ENCODE measurements at places on chromosomes 3 and 15.

GRCh38 chr3:71652781-71653413 lies 69.4 kb upstream of the FOXP1 start:
- DNase-seq: no peak

DNA sequence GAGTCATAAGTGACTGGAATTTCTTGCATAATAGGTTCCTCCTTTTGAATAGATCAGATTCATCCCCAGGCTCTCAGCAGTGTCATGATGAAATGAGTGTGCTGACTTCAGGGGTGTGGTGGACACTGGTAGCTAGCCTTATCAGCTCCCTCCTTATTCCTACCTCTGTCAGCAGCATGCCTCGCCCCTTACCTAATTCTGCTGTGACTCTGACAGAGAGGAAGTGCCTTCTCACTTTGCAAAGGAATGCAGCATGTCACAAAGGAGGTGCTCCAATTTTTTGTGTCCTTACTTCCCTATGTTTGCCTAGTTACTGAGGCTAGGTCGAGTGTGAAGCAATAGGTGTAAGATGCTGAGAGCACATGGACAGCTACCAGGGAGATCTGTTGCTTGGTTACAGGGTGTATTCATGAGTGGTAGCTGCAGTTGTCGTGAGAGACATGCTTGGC lies 90.6 kb downstream of the TNFAIP8L3 start:
- no peak for DNase-seq

- DNase-seq: no peak
These were observed at the start of gene DNAJB8 for GRCh38 chr3:128466840-128467541. Gene DNAJB8 (minus strand): TSS chr3:128466890. CDS start chr3:128463245, 3,645 bp downstream.

- DNase-seq: no peak
These were observed 67.1 kb downstream of the FEM1B start for GRCh38 chr15:68344600-68344999.

- no peak for DNase-seq
These were observed 314.2 kb downstream of the CLSTN2 start for GRCh38 chr3:140249188-140249587.

DNA sequence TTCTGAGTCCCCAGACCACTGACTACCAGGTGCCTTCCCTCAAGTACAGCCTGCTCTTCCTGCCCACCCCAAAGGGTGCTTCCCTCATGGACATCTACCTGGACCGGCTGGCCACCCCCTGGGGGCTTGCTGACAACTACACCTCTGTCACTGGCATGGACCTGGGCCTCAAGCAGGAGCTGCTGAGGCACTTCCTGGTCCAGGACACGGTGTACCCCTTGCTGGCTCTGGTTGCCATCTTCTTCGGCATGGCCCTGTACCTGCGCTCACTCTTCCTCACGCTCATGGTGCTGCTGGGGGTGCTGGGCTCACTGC lies 9.3 kb downstream of the DISP2 start:
- no peak for DNase-seq

DNA sequence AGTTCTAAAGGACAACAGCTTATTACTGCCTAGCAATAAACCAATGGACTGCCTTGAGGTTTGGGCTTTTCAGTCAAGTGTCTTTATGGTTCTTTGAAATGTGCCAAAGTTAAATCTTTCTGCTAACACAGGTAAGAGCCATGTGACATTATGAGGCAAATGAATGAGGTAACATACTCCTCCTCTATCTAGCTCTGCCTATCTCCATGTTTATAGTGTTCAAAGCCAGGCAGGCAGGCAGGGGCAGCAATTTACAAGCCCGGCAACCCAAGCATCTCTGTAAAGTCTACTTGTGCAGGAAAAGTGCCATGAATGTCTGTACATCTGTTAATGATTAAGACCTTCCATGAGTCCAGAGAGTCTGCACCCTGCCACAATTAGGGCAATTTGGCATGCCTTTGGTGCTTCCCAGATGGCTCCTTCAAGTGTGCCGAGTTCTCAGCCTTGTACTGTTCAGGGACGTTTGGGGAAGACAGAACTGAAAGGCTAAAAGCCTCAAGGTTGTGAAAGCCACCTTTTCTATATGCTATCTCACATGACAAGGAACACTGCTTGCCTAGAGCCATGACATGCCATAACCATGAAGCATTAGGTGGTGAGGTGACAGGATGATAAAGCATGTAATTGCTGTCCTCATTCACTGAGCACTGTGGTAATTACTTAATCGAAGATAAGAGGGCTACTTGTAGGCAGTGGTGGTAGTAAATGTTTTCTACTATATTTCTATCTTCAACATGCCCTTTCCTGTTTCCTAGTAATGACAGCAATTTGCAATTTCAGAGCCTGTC lies 41.4 kb upstream of the EIF1B start:
- no peak for DNase-seq

DNA sequence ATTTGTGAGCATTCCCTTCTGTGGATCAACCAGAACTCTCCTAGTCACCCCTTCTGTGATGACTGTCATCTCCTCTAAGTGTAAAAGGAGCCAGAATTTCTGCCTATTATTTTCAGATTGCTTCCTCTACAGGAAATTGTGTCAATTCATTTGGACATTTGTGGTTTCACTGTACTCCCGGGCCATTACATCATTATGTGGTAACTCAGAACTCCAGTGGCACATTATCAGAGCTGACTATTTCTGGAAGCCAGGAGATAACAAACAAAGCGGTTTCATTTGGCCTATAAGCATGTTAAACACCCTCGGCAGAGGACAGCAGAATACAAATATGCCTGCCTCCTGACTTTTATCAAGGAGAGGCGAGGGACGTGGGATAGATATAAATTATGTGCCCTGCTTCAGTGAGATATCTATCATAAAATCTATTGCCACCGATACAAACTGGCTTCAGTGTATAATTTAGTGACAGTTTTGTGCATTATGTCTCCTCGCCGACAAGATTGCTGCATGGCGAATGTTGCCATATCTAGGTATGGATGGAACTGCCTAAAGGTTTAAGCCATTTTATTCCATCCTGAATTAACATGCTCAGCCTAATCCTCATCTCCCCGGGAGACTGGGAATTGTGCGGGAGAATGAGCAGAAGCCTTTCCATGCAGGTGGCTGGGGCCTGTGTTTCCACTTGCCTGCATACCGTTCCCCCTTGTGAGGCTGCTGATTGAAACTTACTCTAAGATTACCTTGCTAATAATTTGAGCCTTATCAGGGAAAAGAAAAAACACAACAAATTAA lies 193.4 kb upstream of the SEMA6D start:
- DNase-seq: no peak

GRCh38 chr15:85785887-85786780 lies 8.6 kb downstream of the KLHL25 start:
- no peak for DNase-seq

GRCh38 chr3:188706176-188706575 lies 465.6 kb upstream of the TPRG1 start:
- DNase-seq: no peak

DNA sequence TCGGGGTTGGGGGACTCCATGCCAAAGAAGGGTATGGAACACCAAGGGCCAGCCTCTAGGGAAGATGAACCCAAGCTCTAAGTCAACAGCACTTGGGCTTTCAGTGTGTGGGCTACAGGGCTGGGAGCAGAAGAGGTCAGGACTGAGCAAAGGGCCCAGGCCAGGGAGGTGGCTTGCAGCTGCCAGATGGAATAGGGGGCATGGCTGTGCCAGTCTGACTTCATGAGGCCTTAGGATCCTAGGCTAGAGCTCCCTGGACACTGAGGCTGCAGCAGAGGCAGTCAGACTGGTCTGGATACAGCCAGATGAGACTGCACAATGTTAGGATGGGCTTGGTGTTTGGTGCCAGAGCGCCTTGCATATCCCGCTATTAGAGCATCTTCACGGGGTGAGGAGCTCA lies 3.8 kb downstream of the RASGRF1 start:
- no peak for DNase-seq

DNA sequence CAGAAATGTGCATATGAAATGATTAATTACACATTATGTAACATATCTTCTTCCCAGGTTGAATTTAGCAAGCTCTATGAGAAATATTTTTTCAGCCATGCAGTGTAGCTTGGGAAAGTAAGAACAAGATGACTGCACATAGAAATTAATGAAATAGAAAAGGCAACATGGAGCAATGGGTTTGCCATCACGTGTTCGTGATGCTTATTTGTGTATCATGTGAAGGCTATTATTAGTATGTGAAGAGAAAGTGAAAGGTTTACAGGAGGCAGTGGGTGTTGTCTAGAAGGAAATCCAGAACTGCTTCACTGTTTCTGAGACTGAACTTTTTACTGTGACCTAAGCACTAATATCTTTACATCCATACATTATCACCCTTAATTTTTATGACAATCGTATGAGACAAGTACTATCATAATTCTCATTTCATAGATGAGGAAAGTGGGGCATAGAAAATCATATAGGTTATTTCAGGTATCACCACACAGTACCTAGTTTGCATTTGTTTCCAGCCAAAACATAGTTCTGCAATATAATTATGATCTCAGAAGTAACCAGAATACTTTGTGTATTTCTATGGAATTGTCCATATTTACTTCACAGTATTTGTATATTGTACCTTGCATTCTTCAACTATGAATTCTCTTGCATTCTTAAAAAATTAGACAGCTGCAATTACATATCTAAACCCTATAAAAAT lies 14.9 kb downstream of the SERPINI1 start:
- DNase-seq: no peak

GRCh38 chr3:49164983-49165720 lies 979 bp downstream of the CCDC71 start:
- no peak for DNase-seq

DNA sequence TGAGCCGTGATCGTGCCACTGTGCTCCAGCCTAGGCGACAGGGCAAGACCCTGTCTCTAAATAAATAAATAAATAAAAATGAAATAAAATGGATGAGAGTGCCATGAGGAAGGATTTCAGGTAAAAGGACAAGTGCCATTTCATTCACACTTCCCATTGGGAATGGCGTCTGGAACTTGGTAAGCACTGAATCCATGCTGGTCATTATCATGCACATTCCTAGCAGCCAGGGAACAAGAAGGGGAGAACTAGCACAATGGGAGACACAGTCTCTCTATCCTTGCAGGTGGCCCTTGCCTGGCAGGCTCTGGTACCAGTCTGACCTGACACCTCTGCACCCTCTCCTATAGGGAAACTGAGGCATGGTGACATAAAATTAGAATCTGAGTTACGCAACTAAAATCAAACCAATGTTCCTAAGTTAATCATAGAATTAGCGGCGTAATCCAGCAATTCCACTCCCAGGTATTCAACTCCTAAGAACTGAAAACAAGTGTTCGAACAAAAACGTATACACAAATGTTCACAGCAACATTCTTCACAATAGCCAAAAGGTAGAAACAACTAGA lies 70.8 kb upstream of the MFGE8 start:
- no peak for DNase-seq

DNA sequence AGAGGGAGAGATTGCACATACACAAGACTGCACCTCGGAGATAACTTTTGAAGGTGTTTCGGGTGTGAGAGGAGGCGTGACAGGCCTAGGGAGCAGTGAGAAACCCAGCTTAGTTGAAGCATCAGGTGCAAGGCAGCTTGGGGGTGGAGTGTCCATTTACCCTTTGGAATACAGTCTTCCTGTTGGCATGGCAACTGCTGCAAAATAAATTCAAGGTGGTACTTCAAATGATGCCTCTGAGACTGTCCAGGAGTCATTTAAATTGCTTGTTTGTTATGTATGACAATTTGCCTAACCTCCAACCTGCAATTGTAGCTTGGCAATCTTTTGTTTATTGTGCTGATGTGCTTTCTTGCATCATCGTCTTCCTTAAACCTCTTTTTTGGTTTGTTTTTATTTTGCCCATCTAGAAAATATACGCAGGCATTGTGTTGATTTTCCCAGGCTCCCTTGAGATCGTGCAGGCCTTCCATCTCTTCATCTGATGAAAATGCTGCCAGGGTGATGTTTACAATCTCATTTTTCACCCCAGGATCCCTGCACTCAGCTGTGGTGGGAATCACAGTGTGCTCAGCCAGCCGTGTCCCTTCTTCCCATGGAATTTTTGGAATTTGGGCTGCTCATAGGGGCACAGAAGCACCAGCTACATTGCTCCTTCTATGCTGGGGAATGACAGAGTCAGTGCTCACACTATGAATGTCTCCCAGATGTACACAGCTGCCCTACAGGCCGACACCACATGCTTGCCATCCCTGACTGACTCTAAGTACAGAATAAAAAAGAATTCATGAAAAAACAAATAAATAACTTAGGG lies 583.1 kb upstream of the CFAP20DC start:
- DNase-seq: peak; percentile 40

DNA sequence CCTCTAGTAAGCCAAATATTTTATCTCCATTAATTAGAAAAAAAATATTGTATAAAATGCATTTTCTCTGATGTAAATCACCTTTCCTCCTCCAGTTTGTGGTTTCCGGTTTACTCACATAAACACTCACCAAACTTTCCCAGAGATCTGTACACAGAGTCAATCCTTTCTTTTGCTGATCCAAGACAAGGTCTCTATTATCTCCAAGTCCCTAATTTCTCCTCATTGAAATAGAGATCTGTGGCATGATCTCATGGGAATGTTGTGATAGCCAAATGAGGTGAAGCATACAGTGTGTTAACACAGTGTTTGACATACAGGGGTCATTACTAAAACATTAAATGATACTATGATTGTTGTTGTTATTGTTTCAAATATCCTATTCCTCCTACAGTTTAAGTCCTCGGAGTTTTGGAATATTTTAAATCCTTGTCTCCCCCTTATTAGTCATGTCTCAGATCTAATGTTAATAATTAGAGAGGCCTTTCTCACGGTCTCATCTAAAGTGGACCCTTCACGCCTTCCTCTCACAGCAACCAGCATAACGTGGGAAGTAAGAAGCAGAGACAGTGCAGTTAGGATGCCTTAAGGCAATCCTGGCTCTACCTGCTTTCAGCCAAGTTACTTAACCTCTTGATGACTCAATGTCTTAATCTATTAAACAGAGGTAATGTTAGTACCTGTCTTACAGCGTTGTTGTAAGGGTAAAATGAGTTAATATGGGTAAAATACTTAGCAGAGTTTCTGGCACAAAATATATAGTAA lies 333.3 kb downstream of the GRM7 start:
- no peak for DNase-seq

- DNase-seq: no peak
These were observed 2.9 kb downstream of the RBSN start for GRCh38 chr3:15096046-15096445.

DNA sequence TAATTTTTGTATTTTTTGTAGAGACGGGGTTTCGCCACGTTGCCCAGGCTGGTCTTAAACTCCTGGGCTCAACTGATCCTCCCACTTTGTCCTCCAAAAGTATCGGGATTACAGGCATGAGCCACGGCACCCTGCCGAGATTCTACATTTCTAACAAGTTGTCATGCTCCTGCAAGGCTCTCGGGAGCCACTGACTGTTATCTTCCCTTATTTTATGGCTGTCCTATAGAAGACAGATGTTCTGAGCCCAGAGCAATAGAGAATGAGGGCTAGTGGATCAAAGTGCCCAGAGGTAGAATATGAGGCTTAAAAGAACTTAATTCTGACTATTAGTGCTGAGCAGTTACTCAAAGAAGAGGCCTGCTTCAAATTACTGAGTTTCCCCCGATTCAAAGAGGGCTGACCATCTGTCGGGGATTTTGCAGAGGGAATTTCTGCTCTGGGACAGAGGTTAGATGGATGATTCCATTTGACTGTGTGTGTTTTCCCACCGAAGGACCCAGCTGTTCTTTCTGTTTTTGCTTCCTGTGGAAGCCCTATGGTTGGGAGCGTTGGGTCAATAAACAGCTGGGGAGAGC lies 39.5 kb downstream of the ITPR1 start:
- DNase-seq: no peak

GRCh38 chr15:82714016-82714415 lies 4.3 kb upstream of the AP3B2 start:
- DNase-seq: no peak

All from left kidney (tissue), 8 donors.